GM23248 (cell line): ENCODE measurements at places on chromosomes 5 and 9.

GRCh38 chr5:96476654-96477053 is 43.6 kb upstream of the PCSK1 start:
- DNase-seq: peak; percentile 54

- peak; percentile 23 for DNase-seq
Measured at GRCh38 chr9:74577956-74578355, 80.8 kb downstream of the RORB start.

GRCh38 chr5:6570530-6570929 is 62.3 kb downstream of the NSUN2 start:
- no peak for DNase-seq

- DNase-seq: no peak
Measured at GRCh38 chr9:33124751-33125381, 42.3 kb downstream of the B4GALT1 start.

GRCh38 chr5:80973027-80973426 is 12.9 kb downstream of the RASGRF2 start:
- no peak for DNase-seq
